ENCODE measurements at places on chromosomes 2 and 18.

GRCh38 chr2:188970211-188970610 is 4.0 kb upstream of the COL3A1 start:
- no peak for DNase-seq

DNA sequence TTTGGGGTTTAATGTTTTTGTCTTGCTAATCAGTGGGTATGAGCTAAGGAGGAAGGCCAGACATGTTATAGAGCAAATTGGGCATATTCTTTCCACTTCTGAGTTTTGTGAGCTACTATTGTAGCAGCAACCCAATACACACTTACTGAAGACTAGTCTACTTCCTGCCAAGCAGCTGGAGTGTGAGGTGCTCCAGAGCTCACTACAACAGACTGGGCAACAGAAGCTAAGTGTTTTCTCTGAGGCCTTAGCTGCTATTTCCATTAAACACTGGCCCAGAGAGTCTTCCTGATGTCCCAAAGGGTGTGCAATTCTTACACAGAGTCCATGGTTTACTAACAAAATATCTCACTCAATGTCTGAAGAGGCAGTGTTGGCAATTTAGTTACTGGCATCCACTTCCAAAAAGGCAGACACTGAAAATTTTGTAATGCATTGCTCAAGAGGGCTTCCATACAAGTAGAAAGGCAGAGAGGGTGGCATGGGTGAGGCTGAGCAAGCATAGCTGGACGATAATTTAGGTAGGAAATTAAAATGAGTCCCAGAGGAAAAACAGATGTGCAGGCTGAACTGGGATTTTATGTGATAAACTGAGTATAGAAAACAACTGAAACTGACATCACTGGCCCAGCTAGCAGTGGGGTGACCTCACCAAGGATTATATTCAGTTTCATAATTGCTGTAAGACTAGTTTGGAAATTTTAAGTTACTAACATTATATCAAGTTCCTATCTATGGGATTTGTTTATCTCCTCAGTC is 68.6 kb downstream of the ZC3H6 start:
- DNase-seq, result no peak

- DNase-seq, result no peak
Observed at GRCh38 chr2:47510745-47511144, 107.8 kb downstream of the MSH2 start.

GRCh38 chr2:212979046-212979612 is 172.3 kb downstream of the IKZF2 start:
- no peak for DNase-seq

- DNase-seq, result no peak
Observed at GRCh38 chr2:65294136-65294535, 66.5 kb downstream of the ACTR2 start.

- no peak for DNase-seq
Observed at GRCh38 chr2:15673919-15674636, 82.4 kb downstream of the DDX1 start.

- DNase-seq, result peak; percentile 67
Observed at GRCh38 chr2:188132385-188132784, 159.3 kb upstream of the GULP1 start.

GRCh38 chr2:138712212-138712979 is 67.8 kb downstream of the NXPH2 start:
- DNase-seq, result no peak

DNA sequence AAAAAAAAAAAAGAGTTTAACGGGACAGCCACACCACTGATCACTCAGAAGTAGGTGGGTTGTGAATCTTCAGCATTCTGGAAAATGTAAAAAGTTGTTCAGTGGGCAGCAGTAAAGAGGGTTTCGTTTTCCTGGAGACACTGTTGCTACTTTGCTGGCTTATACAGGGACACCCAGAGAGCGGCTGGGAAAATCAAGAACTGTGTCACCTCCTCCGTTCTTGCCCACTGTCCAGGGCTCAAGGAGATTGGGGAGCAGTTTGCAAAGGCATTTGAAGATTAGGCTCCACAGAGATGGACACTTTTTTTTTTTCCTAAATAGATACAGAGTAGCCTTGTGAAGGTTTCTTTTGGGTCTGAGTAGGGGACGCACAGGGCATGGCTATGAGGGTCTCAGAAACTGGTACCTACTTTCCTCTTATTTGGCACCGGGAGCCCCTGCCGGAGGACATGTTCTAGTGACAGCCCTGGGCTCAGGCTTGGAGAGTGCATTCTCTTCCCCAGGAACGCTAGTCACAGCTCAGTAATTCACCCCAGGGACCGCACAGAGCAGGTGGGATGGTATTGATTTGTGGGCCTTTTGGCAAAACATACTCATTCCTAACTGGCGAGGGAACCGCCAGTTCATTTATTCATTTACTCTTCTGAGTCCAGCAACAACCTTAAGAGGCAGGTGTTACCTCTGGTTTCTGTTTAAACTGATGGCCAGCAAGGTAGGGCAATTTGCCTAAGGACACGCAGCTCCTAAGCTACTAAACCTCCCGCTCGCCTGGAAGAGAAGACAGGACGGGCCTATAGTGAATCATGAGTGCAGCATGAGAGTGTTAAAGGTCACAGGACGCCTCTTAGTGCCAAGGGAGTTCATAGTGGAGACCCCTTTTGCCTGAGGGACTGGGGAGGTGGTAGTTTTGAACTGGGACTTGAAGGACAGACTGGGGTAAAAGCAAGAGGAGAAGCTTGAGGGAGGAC is 53.1 kb downstream of the HPCAL1 start:
- DNase-seq, result no peak

- DNase-seq, result no peak
Observed at GRCh38 chr2:56167616-56168562, 15.9 kb upstream of the CCDC85A start.

DNA sequence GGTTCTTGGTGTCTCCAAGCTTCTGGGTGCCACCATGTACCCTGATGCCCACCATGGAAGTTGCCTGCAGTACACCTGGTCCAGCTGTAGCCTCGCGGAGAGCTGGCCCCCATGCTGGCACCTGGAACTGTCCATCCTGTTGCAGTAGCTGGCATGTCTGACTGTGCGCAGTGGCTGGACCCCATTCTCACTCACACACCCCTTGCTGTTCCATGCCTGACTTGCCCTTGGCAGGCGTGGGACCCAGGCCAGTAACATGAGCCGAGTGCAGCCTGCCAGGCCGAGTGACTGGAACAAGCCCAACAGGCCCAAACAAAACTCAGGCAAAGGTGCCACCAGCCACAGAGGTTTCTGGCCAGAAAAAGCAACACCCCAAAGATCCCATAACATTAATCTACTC is 73.8 kb downstream of the NEURL3 start:
- peak; percentile 79 for DNase-seq

All from Right ventricle myocardium inferior (tissue), 1 donor.